PC-9 (cell line): ENCODE measurements at places on chromosomes 7 and 10. TPM values are rescaled to one million over a fixed set of nuclear protein-coding genes. Genes with fewer than 3 reads are reported as not detected.
A peak's percentile ranks its signal among the peaks of the same experiment; 100 is the strongest.

ANKRD1 gene
- total RNA-seq, result 3.9 and 6.7 TPM in 2 replicates

PLCE1 gene
- 14.8 and 15.2 TPM in 2 replicates for total RNA-seq

VWA2 gene
- 0.48 and 1.2 TPM in 2 replicates for total RNA-seq

ZPBP gene
- not detected in 2 replicates for total RNA-seq

FANK1 gene
- 21.4 and 24.7 TPM in 2 replicates for total RNA-seq

DNA sequence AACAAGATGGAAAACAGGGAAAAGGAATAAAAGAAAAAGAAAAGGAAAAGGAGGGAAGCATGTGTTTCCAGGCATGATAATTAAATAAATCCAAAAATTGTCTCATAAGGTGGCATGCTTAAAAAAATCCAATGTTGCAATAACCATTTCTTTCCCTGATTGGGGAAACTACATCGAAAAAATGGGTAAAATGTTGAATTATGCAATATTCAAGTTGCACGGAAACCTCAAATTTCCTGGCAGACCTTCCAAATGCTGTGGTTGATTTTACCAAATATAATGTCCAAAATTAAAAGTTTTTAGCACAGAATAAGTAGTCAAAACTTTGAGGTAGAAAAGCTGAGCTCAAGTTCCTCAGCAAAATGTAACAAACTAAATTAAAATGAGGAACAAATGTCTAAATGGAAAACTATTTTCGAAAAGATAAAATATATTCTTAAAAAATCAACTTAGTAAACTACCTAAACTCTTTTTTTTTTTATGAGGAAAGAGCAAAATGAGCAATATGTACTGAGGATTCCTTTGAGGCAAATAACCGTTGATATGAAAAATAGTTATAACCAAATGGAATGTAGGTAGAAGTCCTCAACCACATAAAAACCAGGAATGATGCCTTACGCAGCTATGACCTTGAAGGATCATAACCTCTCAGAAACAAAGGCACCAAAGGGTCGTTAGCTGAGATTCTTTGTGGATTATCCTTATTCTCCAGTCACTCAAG is 52.6 kb downstream of the MACC1 start:
- no peaks in the 10 kb centered on the region for H3K27me3 ChIP-seq
- no peak overlapping the region for H3K4me3 ChIP-seq
- DNase-seq, result no peak
- H3K27ac ChIP-seq, result no peak overlapping the region

DNA sequence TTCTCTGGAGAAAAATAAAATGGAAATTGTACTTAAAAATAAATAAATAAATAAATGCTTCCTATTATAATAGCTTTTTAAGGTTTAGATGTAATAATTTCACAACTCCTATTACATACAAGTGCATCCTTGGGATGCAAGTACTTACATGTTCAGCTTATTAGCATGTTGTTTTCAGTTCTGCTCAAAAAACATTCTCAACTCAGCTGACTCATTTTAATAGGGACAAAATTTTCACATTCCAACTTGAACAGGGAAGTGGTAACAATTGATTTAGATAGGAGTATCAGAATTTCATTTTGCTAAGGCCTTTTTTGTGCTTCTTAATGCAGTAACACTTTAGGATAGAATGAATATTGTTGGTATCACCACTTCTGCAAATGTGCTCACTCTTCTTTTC is 16.7 kb upstream of the PAPSS2 start:
- H3K27me3 ChIP-seq, result no peaks in the 10 kb centered on the region
- no peak overlapping the region for H3K4me3 ChIP-seq
- no peaks in the 10 kb centered on the region; the same call in 1 of the 2 replicates for H3K4me1 ChIP-seq

DNA sequence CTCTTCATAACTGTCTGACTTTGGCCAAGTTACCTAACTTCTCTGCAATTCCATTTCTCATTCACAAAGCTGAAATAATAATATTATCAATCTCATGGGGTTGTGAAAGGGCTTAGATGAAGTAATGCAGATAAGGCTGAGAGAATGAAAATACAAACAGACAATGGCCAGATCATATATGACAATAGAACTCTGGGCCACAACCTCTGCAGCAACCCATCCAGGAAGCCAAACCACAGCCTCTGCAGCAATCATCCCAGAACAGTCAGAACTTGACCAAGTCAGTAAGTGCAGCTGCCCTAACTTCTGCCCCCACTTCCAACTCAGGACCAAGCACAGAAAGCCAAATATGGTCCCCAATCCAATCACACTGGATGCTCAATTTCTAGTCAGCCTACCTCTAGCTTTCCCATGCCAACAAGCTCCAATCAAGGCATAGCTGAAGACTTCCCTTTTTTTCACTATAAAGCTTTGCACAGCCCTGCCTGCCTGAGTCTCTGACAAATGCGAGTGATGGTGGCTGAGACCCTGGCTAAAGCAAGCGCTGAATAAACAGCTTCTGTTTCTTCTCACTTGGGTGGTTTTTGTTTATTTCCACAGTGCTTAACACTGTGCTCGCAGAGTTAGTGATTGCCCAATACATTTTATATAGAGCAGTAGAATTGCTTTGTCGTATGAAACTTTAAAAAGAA is 34.8 kb upstream of the TNPO3 start:
- no peaks in the 10 kb centered on the region for H3K36me3 ChIP-seq
- H3K4me3 ChIP-seq, result no peak overlapping the region
- no peaks in the 10 kb centered on the region for H3K4me1 ChIP-seq
- no peak overlapping the region for H3K27ac ChIP-seq
- no peaks in the 10 kb centered on the region for H3K27me3 ChIP-seq
- no peak for DNase-seq

- no peaks in the 10 kb centered on the region for H3K27me3 ChIP-seq
- DNase-seq, result peak; percentile 92
- H3K27ac ChIP-seq, result peak overlapping the region; percentile 75
- H3K4me3 ChIP-seq, result peak overlapping the region; percentile 85
Observed at GRCh38 chr10:79070606-79071395, 2.0 kb downstream of the ZMIZ1 start.

GRCh38 chr10:8045726-8046494 is 8.6 kb upstream of the GATA3 start:
- H3K4me3 ChIP-seq, result peak overlapping the region; percentile 76
- no peak for DNase-seq
- no peaks in the 10 kb centered on the region for H3K4me1 ChIP-seq
- H3K27me3 ChIP-seq, result no peaks in the 10 kb centered on the region

- H3K27me3 ChIP-seq, result no peaks in the 10 kb centered on the region
- H3K4me3 ChIP-seq, result no peak overlapping the region
- H3K36me3 ChIP-seq, result no peaks in the 10 kb centered on the region
Observed at GRCh38 chr7:147245274-147245673, 1128.7 kb downstream of the CNTNAP2 start.

DNA sequence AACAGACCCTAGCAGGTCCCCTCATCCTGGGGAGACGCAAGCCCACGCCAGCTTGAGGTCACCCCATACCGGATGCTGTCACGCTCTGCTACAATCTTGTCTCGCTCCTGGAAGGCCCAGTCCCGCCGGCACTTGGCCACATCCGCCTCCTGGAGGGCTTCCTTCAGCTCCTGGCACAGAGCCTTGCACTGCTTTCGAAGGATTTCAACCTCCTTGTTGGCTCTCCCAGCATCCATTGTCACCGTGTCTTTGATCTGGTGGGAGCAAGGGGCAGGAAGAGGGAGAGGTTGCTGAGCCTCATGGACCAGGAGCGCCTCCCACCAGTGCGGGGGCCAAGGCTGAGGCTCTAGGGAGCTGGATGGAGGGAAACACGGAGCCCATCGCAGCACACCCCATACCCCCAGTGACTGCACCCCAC is 90.9 kb downstream of the DLG5 start:
- H3K27me3 ChIP-seq, result no peaks in the 10 kb centered on the region
- no peaks in the 10 kb centered on the region for H3K4me1 ChIP-seq
- H3K36me3 ChIP-seq, result peaks cover under 1% of the 10 kb centered on the region
- H3K27ac ChIP-seq, result no peak overlapping the region
- H3K4me3 ChIP-seq, result no peak overlapping the region
